A549 (cell line): ENCODE measurements at places on chromosomes 11 and 22.

GRCh38 chr11:16167706-16168487, 188.4 kb downstream of the SOX6 start:
- DNase-seq: no peak

- no peak for DNase-seq
Measured at GRCh38 chr11:69968396-69969347, 109.4 kb upstream of the ANO1 start.

- no peak for DNase-seq
Measured at GRCh38 chr22:49392841-49393510, 434.7 kb downstream of the BRD1 start.

DNA sequence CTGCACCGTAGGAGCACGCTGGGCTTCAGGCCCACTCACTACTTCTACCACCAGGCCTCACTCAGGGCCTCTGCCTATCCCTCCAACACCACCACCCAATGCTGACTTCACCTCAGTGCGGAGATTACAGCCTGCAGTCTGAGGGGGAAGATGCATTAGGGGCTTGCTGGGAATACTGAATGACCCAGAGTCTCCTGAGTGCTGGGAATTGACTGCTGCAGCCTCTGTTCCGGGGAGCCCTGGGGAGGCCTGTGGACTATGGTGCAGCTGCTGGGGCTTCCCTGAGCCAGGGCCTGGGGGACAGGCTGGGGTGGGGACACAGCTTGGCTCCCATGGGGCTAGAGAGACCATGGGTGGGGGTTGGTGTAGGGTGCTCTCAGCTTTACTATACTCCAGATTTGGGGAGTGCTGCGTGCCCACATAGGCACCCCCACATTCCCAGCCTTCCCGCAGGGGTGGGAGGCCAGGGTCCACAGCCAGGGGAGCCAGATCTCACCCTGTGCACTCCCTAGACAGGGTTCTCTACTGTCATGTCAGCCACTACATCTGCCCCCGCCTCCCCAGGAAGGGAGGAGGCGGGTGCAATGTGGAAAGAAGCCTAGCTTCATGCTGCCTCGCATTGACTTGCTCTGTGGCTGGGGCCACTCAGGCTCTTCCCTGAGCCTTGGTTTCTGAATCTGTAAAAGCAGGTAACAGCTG, 44.4 kb downstream of the GDPD5 start:
- no peak for DNase-seq

DNA sequence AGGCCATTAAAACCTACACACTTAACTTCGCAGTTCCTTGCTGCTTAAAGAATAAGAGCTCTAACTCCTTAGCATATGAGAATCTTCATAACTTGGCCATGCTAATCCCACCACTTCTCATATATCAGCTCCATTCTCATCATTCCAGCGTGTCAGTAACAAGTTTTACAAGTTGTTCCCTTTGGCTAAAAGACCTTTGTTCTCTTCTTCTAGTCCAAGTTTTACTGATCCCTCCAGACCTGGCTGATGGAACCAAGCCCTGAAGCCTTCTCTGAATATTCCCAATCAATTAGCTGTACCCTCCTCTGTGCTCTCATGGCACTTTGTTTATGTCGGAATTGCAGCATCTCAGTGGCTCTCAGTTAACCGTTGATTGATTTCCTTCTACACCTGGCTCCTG, 35.8 kb downstream of the GAB2 start:
- no peak for DNase-seq

DNA sequence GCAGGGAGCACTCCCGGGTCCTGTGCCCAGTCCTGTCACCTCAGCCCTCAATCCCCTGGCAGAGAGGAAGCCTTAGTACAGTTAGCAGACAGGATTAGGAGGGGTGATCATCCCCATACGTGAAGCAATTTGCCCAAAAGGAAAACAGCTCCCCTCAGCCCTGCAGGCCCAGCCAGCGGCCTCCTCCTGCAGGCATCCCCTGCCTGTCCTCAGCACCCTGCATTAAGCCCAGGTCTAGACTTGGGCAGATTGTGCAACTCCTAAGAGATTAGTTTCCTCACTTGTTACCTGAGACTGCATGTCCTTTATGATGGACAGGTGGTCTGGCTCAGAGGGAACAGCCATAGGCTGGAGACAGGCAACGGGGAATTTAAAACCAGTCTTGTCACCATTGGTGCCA, 95.5 kb upstream of the TMEM45B start:
- DNase-seq: no peak

GRCh38 chr11:124950601-124951330, 3.2 kb upstream of the CCDC15 start:
- DNase-seq: no peak

DNA sequence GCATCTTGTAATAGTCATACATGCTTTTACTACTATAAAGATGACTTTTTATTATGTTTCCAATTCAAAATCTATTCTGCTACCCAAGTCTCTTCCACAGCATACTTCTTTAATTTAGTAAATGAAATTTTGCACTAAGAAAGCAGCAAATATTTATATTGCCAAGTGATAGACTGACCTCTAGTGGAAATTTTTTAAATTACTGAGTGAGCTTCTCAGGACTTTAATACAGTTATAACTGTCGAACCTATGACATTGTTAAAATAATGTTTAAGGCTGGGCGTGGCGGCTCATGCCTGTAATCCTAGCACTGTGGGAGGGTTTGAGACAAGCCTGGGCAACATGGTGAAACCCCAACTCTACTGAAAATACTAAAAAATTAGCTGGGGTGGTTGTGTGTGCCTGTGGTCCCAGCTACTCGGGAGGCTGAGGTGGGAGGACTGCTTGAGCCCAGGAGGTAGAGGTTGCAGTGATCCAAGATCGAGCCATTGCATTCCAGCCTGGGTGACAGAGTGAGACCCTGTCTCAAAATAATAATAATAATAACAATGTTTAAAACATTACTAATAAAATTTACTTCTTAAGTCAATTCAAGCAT, 27.3 kb downstream of the STK33 start:
- peak; percentile 44 for DNase-seq

DNA sequence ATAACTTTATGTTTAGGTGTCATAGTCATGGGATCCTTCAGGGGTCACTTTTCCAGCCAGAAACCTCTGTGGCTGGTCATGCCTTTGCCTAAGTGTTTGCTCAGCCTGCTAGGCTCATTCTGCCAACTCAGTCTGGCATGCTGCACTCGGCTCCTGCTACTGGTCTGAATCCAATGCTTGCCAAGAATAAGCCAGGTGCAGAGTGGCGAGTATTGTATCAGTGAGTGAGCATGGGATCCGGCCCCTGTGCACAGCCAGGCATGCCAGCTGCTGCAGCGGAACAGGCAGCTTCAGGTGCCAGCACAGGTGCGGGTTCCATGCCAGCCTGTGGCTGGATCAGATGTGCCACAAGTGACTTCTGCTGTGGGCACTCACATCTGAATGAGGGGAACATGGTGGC, 1269.3 kb upstream of the CNTN5 start:
- no peak for DNase-seq
